CD4-positive, alpha-beta T cell treated with Interleukin-15 for 4 hours (primary cell): ENCODE measurements at places on chromosomes 7 and 10.

GRCh38 chr10:95553674-95554073 is 7.5 kb downstream of the SORBS1 start:
- no peak for DNase-seq

DNA sequence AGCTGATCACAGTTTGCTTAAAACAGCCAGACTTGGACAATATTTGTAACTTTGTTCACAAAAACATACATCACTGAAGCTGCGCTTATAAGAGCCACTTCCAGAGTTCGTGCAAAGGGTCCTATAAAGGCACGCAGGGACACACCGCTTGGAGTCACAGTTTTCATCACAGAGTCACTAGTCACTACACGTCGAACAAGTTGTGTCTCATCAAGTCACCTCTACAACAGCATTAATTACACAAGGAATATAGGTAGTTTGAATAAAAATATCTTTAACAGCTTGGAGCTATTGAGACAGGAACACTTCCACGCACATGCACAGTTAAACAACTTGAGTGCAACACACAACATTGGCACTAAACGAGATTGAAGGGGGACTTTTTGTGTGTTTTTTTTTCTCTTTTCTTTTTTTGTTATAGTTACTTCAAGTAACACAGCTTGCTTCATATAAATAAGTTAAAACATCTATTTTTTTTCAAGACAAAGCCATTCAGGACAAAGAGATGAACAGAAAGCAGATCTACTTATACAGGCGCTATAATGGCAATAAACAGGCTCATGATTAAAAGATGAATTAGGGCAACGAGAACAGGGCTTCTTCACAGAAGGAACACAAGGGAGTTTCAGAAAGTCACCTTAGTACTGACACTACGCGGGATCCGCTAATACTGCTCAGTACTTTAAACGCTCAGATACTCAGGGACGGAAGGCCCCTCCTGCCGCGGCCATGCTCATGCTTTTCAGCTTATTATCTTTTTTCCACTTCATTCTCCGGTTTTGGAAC is 2.2 kb downstream of the HOXA5 start:
- no peak for DNase-seq

GRCh38 chr7:98668255-98668654 is 51.2 kb downstream of the NPTX2 start:
- no peak for DNase-seq

GRCh38 chr10:60123668-60124067 is 217.3 kb upstream of the CCDC6 start:
- DNase-seq = no peak

GRCh38 chr7:32042900-32043299 is 27.3 kb downstream of the PDE1C start:
- DNase-seq = no peak

GRCh38 chr7:107044347-107045194 is at the start of gene PRKAR2B:
TSS of gene PRKAR2B (plus strand) at chr7:107044705. CDS start at chr7:107044908, 203 bp downstream.
- DNase-seq = peak; percentile 77

- no peak for DNase-seq
These were observed 235.2 kb upstream of the AKR1E2 start for GRCh38 chr10:4590807-4591206.

DNA sequence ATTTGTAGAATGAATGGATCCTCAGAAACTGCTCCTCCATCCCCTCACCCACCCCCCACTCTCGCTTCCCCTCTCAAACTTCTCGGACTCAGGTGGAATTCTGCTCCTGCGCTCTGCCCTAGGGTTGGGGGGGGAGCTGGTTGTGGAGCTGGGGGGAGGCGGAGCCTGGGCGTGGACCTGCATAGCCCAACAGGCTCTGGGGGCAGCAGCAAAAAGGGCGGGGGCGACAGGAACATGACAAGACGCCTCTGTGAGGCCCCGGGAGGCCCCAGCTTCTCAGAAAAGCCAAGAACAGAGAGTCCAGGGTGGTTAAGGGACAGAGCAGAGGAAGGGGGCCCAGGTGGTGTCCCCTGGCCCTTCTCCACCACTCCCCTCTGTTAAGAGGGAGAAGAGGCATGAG is 3.5 kb downstream of the TSC22D4 start:
- no peak for DNase-seq

DNA sequence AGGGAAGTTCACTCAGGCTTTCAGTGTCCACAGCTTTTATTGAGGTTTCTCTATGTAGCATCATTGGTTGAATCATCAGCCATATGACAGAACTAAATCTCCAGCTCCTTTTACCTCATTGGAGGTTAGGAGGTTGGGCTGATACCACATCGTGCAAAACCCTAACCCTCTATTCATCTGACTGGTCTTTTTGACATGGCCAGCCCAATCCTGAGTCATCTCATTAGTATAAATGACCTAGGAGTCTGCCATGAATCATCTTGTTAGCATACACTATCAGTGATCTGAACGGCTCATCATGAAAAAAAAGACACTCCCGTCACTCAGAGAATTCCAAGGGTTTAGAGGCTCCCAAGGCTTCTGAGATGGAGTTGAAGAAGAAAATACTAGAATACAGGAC is 669.8 kb upstream of the POT1 start:
- no peak for DNase-seq

DNA sequence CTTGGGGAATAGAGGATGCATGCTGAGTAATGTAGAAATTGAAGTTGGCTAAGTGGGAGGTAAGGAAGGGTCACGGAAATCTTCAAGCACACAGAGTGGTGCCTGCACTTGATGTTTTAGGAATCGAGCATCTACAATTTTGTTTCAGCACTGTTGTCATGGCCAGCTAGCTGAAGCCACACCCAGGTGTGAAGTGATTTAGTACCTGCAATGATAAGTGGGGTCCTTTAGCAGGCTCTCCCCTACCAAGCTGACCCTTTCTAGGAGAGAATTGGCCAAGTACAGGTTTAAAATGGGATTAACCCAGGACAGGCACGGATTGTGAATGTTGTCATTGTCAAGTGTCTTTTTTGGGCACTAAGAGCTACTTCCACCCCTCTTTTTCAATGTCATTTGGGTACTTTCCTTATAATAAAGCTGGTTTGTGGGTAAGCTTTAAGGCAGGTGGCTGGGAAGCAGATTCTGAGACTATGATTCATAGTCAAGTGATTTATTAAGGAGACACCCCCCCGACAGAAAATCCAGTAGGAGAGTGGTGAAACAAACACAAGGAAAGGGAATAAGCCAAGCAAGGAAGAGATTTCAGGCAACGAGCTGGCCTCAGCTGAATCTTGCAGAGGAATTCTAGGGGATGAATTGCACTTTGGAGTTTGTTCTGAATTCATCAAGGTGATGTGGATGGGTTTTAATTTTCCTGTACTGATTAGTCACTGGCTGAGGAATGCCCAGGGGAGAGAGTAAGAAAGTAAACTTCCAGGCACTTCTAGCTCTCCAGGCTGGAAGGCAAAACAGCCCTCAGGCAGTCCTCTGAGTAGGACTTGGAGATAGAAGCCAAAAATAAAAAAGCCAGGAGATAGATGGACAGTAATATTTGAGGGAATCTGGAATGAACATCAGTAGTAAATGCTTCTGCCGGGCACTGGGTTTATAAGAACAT is 1128.4 kb downstream of the SORCS3 start:
- DNase-seq = no peak

DNA sequence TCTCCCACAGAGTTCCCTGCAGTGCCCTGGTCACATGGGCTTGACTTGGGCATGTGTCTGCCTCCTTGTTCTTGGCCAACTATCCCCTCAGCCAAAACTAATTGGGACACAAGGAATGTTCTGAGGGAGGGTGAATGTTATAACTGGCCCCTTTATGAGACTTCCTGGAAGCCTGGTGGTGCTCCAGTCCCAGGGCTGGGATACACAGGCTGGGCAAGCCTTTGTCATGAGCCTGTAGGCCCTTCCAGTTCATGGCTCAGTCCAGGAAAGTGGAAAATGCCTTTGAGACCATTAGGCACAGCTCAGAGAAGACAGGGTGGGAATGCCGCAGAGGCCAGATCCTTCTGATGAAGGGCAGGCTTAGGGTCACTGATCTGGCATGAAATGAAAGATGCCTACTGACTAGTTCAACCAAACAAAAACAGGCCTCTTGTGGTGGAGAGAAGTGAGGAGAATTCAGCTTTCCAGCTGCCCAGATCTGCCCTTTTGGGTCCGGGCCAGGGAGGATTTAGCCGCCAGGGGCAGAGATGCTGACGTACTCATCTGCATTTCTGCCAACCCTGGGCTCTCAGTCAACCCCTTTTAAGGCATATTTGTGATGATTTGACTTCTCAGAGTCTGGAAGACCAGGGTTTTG is 961.5 kb downstream of the KCNMA1 start:
- no peak for DNase-seq

DNA sequence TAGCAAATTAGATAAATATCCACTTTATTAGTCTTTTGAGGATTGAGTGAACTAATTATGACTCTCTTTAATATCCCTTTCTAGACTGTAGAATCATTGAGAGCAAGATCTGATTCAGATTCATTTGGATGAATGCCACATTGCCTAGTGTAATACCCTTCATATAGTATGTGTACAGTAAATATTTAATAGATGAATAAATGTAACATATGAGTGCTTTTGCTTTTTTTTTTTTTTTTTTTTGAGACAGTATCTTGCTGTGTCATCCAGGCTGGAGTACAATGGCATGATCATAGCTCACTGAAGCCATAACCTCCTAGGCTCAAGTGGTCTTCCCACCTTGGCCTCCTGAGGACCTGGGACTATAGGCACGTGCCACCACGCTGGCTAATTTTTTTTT is 14.8 kb downstream of the SAMD8 start:
- no peak for DNase-seq
